Hematopoietic multipotent progenitor cell (in vitro differentiated cells): ENCODE measurements at places on chromosomes 1 and 21.

DNA sequence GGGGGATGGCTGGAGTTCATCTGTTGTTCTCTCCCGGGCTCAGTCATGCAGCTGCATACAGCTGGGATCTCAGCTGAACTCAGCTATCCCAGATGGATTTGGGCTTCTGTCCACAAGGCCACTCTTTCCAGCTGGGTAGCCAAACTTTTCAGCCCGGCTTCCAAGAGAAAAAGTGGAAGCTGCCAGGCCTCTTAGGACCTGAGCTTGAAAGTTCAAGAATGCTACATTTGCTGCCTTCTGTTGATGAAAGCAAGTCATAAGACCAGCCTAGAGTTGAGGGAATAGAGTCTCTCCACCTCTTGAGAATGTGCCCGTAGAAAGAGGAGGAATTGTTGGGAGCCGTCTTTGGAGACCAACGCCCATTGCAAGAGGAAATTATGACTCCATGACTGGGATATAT is 95.3 kb downstream of the C1orf21 start:
- no peak for DNase-seq

DNA sequence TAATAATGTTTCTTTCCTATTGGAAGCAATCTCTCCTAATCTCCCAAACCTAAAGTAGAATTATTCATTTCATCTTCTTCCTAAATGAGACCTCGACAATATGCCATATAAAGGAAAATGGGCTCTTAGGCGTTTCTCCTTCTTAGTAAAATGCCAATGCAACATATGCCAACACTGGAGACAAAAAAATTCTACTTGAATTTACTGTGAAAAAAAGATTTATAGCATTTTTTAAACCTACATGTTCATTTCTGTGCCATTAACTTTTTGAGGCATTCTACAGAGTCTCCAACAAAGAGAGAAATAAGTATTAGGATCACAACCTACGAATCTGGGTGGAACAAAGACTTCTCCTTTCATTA is 1.3 kb downstream of the WDR47 start:
- DNase-seq: no peak

GRCh38 chr1:62796221-62796620 is 12.3 kb downstream of the ATG4C start:
- DNase-seq: no peak

DNA sequence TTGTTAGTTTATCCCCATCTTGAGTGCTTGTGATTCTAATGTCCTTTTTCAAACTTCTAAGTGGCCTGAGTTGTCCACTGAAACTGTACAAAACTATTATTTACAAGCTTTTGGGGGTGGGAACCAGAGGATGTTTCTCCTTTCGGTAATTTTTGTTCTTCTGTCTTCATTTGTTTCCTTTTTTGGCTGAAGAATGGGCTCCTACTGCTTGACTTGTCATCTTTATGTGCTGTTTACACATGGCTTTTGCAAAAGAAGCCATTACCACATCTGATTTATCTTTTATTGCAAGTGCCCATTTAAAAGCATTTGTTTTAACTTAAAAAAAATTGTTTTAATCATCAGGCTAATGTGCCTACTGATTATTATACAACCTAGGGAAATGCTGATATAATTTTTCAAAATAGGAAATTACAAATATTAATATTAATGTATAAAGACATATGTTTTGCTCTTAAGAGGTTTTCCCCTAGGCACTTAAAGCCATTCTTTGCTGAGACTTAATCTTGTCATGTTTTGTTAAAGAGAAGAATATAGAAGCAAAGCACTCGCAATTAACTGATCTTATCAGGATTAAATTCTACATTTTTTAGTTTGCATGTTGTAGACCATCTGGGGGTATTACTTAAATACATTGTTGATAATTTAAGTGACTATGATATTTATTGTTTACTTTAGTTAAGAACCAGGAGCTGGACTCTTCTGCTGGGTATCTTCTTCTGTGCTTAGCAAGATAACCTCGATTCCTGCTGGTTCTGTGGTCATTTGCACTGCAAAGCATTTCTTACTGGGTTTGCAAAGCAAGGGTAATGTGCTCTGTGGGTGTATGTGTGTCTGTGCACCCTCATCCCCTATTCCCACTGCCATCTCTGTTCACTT is 40.1 kb downstream of the TMEM200B start:
- DNase-seq: no peak

- DNase-seq: no peak
These were observed 10.8 kb upstream of the MYOC start for GRCh38 chr1:171663036-171663853.

- DNase-seq: no peak
These were observed 47.1 kb upstream of the OLIG2 start for GRCh38 chr21:32978331-32979270.

DNA sequence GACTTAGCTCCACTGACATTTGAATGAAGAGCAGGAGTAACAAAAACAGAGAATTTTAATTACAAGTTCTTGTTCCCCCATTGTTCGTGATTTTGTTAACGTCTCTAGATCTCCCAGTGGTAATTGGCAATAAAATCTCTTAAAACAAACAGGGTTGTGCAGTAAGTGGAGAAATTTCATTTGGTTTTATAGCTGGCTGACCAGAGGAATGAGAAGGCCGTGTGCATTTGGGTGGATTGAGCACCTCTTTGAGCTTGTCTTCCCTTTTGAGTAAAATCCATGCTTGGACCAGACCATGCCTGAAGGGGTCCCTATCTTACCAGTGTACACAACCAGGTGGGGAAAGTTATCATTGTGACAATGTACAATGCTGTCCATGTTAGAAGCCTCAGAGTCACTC is 137.8 kb downstream of the HIVEP3 start:
- DNase-seq: no peak

GRCh38 chr21:17387030-17387617 is 125.7 kb upstream of the CXADR start:
- DNase-seq: peak; percentile 51

DNA sequence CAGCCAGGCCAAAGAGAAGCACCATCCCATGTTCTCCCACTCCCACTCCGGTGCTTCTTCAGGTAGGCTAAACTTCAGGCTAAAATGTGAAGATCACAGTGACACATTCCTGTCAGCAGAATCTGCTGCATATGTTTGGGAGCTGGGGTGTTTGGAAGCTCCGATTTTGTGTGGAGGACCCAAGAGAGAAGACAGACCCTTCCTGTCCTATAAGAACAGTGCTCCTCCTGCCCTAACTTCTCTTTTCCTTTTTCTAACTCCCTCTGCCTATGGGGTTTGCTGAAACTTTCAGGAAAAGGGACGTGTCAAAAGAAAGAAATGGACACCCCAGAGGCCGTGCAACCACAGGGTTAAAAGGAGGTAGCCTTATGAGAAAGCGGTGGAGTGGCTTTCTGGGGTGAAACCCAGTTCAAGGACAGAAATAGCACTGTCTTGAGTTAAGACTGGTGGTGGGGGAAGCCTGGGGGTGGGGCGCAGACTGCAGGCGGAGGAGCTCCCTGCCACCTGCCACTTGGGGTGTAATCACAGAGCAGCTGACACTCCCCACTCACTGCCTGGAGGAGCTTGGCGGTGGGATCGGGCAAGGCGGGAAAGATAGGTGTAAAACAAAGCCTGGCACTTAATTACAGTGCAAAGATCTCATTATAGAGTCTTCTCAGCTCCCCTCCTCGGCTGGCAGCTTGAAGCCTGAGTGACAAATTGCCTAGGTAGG is 645 bp upstream of the TLR5 start:
- no peak for DNase-seq

GRCh38 chr1:83781667-83782066 is 217.3 kb downstream of the TTLL7 start:
- no peak for DNase-seq

- DNase-seq: no peak
These were observed 26.2 kb downstream of the HSPA13 start for GRCh38 chr21:14356746-14357145.

DNA sequence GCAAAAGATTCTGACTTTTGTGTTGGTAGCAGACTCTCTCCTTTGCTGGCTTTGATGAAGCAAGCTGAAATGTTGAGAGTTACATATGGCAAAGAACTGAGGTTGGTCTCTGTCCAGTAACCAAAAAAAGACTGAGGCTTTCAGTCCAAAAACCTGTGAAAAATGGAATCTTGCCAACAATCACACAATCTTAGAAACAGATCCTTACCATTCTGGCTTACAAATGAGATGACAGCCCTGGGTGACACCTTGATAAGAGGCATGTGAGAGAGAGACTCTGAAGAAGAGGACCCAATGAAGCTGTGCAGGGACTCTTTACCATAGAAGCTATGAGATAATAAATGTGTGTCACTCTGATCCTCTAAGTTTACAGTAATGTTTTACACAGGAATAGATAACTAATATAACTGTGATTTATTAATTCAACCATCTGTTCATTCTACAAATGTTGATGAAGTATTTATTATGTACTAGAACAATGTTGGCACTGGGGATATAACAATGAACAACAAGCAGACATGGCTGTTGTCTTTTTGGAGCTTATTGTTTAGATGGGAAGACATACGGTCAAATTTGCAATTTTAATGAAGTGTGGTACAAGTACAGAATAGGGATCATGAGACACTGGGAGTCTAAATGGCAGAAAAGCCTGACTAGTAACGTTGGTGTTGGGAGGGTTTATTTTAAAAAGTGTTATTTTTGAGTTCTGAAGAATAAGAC is 251.0 kb downstream of the OLFM3 start:
- no peak for DNase-seq

DNA sequence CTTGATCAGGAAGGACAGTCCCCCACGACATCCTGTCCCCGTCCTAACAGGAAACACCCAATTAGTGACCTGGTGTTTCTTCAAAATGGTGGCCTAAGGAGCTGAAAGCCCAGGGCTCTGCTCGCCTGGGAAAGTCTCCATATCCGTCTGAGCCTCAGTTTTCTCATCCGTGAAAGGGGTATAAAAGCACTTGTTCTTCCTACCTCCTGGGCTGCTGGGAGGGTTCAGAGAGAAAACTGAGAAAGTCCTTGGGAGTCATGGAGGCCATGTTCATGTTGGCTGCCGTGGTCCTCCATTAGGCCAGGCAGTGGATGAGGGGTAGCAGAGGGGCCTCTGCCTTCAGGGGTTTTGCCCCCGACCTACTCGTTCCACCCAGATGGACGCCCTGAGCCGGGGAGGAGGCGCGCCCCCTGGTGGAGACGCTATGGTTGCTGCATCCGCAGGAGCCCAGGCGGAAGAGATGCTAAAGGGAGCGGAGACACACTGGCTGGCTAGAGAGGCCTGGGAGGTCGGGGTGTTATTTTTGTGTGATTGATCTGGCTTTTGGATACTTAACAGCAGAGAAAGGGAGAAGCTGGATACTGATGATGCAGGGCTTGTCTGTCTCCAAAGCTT is 113.5 kb downstream of the PRDM2 start:
- peak; percentile 26 for DNase-seq

GRCh38 chr1:65422241-65423203 is 2.1 kb downstream of the LEPR start:
- DNase-seq: no peak

DNA sequence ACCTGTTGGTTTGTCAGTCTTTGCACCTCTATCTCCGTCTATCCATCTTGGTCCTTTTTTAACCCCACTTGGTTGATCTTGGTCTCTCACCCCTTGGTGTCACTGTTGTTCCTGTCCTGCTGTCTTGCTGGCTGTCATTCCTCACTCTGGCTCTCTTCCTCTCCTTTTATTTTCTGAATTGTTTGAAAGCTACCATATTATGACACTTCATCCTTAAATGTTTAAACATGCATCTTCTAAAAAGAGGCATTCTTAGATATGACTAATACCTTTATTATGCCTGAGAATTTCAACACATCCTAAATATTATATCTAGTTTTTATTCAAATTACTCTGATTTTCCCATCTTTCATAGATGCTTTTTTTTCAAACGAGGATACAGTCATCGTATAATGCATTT is 37.0 kb downstream of the BACH1 start:
- no peak for DNase-seq

GRCh38 chr1:159911326-159912070 is 11.5 kb upstream of the CFAP45 start:
- no peak for DNase-seq

DNA sequence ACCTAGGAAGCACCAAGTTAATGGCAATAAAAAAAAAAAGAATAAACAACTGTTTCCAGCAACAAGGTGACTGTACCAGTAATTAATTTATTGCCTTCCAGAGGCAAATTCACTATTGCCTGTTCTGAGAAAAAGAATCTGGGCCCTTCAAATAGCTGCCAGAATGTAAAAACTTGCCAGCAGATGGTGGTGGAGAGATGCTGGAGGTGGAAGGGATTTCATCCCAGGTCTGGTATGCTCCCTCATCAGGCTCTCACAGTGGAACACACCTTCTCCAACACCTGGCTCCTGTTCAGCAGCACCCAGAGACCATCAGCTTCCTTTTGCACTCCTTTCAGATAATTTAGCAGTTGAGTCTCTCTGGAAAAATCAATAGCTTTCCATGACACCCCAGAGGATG is 792.9 kb upstream of the ADAMTS5 start:
- DNase-seq: no peak

- no peak for DNase-seq
These were observed 1059.5 kb upstream of the ADGRL4 start for GRCh38 chr1:80066060-80066459.

GRCh38 chr1:7861452-7861851 is 8.6 kb upstream of the UTS2 start:
- no peak for DNase-seq

DNA sequence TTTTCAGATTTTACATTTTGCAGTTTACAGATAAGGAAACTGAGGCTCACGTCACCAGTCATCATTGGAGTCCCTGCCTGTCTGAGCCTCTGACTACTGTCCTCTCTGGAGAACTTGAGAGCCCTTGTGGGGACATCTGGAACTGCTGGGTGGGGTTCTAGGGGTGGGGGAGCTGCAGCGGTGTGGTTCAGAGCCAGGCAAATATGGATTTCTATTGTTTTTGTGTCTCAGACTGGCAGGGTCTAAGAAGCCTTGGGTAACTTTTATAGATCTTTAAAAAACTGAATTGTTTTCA is 46.9 kb downstream of the IER5 start:
- DNase-seq: no peak

- no peak for DNase-seq
These were observed 234.6 kb upstream of the IRF2BP2 start for GRCh38 chr1:234844479-234845031.
